Frontal cortex (tissue), 4 donors: ENCODE measurements at places on chromosomes 11 and 22. TPM values are rescaled to one million over a fixed set of nuclear protein-coding genes. Genes with fewer than 3 reads are reported as not detected.

WNT7B gene
- 1.2 TPM for total RNA-seq

- no peak for DNase-seq
Observed at GRCh38 chr11:120219232-120219937, 8.6 kb downstream of the OAF start.

- DNase-seq, result no peak
Observed at GRCh38 chr11:32229576-32230240, 138.8 kb downstream of the RCN1 start.

PIH1D2 gene
- 2.9 TPM for total RNA-seq
